ENCODE measurements at places on chromosomes 7 and 10.

GRCh38 chr7:55588379-55588699 is 16.0 kb upstream of the VOPP1 start:
- peak; percentile 65 for DNase-seq

GRCh38 chr7:158285383-158285770 is 302.2 kb downstream of the PTPRN2 start:
- DNase-seq = no peak

DNA sequence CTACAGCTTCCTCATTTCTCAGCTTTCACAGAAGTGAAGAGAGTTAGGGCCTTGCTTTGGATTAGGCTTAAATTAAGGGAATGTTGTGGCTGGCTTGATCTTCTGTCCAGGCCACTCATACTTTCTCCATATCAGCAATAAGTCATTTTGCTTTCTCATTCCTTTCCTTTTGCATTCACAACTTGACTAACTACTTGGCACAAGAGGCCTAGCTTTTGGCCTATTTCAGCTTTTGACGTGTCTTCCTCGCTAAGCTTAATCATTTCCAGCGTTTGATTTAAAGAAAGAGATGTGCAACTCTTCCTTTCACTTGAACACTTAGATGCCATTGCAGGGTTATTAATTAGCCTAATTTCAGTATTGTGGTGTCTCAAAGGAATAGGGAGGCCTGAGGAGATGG is 712.0 kb downstream of the INHBA start:
- DNase-seq = no peak

GRCh38 chr7:100753750-100754149 is 20.4 kb downstream of the ZAN start:
- DNase-seq = no peak

DNA sequence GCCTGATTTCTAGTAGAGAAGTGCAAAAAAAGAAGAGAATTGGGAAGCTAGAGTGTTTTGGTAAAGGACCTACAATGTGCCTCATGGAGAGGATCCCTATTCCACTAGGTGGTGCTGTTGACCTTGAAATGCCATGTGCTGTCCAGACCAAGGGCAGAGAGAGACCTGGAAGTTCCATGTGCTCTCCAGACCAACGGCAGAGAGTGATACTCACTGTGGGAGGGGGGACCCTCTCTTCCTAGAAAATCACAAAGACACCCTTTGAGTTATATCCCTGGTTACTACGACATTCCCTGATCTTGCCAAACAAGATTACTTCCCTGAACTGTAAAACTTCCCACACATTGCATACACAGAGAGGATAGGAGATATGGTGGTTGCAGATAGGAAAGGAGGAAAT is 212.7 kb upstream of the ZNF804B start:
- no peak for DNase-seq

DNA sequence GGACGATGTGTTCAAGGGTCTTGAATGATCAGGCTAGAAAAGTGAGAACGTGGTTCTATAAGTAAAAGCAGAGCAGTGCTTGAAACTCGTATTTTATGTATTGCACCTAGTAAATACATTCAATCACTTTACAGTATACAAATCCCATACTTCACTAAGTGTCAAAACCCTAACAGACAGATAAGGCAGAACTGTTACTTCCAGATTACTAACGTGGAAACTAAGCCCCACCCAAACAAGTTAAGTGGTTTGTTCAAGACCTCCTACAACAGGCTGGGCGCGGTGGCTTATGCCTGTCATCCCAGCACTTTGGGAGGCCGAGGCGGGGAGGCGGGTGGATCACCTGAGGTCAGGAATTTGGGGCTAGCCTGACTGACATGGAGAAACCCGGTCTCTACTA is 9.2 kb upstream of the MYO1G start:
- no peak for DNase-seq

GRCh38 chr7:6258440-6259182 is 13.8 kb downstream of the CYTH3 start:
- no peak for DNase-seq
